ENCODE measurements at places on chromosomes 12 and 14. TPM values are rescaled to one million over a fixed set of nuclear protein-coding genes. Genes with fewer than 3 reads are reported as not detected.

- DNase-seq: no peak
Observed at GRCh38 chr14:77071938-77072388, 26.1 kb upstream of the CIPC start.

DNA sequence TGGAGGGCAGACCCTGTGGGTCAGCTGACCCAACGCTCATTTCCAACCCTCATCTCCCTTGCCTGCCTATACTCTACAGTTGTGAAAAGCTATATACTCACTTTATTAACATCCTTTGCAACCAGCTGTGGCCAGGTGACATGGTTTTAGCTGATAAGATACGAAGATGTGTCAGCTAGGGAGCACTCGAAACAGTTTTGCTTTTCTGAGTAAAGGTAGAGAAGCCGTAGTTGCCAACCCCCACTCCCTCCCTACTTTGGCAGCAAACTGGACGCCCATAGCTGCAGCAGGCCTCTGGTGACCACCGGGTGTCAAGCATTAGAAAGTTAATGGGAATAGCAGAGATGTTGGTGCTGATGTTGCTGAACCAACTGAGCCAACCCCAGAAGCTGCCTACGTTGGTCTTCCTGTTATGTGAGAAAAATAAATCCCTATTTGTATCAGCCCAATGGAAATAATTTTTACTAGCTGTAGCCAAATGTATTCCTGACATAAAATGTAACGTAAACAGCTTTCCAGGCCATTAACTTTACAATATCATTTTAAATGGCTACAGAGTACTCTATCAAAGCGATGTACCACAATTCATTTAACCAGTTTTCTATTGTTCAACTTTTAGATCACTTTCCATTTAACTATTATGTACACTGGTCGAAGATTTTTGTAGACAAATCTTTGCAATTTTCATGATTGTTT, 98.5 kb upstream of the TMCC3 start:
- no peak for DNase-seq

DNA sequence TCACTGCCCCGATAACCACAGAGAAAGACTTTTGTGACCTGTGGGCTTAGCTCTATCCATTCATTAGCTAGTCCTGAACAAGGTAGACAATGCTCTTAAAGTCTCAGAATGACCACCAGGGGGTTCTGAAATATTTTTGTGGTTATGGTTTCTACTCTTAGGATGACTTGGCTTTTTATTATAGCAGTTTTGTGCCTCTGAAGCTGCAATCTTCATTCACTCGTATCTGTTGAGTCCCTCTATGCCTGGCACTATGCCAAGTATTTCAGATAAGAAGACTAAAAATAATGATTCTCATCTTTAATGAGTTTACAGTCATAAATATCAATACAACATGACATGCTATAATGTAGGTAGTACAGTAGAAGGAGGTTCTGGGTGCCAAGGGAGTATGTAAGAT, 130.8 kb upstream of the TRHDE start:
- no peak for DNase-seq

GRCh38 chr12:96099986-96100385, 64.6 kb upstream of the LTA4H start:
- no peak for DNase-seq

DNA sequence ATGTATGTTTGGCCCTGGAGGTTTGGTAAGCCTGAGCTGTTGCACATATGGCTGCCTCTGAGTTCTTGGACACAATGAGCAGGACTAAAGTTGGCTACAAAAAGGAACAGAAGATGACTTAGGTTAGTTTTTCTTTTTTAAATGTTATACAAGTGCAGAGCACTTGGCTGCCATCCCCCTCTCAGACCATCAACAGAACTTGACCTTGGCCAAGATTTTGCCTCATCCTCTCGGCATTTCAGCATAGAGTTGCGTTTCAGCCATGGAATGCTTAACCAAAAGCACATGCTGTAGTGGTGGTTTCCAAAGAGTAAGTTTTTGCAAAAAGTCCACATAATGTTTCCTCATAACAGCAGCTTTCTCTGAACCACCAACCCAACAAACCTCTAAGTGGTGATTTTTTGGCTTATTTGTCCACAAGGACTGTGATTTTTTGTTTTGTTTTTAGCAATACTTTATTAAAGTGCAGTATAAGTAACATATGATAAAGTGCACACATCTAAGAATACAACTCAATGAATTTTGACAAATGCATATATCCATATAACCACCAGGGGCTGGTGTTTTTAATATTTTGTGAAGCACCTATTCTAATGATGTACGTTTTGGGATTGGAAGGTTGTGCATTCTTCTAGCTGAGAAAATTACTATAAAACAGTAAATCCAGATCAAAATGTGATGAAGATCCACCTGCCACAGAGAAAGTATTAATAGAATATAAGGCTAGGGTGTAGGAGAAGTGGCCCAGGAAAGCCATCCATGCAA, 12.1 kb upstream of the GALNT16 start:
- DNase-seq: peak; percentile 97

The RIMBP2 gene
- 5.8 TPM for total RNA-seq

The KRT72 gene
- total RNA-seq: 12.0 TPM

The MDM2 gene
- 65.4 TPM for total RNA-seq

Measured in skin of body (tissue), 3 donors.